ENCODE measurements at places on chromosomes 12 and 14. TPM values are rescaled to one million over a fixed set of nuclear protein-coding genes. Genes with fewer than 3 reads are reported as not detected.

PARP11 gene
- total RNA-seq: 2.1 TPM

KRT85 gene
- total RNA-seq: not detected

ERP27 gene
- 2.8 TPM for total RNA-seq

CFAP251 gene
- total RNA-seq: 37.9 TPM

CBLN3 gene
- 0.56 TPM for total RNA-seq
